Activated effector memory CD4-positive, alpha-beta T cell treated with Interleukin-2 at 50 U/mL for 16 hours (primary cell): ENCODE measurements at places on chromosomes 6 and 20.

- no peak for DNase-seq
These were observed 46.3 kb downstream of the GABRR2 start for GRCh38 chr6:89268776-89269175.

GRCh38 chr6:84743616-84744015, 20.8 kb downstream of the TBX18 start:
- no peak for DNase-seq

DNA sequence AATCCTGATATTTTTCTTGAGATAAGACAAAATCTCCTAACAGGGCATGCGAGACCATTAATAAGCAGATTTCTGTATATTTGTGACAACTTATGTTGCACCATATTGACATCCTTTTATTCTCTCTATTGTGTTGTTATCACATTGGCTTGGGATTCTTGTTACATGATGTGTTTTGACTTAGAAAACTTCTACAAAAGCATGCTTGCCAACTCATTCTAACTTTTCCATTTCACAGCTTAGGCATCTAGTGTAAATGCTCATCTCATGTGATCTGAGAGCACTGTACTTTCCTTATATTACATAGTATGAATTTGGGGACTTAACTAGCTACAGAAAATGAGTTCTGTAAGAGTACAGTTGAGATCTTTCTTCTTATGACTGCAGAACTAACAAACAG, 1040.7 kb upstream of the ADGRB3 start:
- DNase-seq = no peak

GRCh38 chr20:19815553-19815991, 57.5 kb downstream of the RIN2 start:
- no peak for DNase-seq

GRCh38 chr20:5191829-5192569, 65.2 kb downstream of the CDS2 start:
- DNase-seq = no peak

- DNase-seq = no peak
These were observed 5.8 kb downstream of the UBE2V1 start for GRCh38 chr20:50107086-50107660.

DNA sequence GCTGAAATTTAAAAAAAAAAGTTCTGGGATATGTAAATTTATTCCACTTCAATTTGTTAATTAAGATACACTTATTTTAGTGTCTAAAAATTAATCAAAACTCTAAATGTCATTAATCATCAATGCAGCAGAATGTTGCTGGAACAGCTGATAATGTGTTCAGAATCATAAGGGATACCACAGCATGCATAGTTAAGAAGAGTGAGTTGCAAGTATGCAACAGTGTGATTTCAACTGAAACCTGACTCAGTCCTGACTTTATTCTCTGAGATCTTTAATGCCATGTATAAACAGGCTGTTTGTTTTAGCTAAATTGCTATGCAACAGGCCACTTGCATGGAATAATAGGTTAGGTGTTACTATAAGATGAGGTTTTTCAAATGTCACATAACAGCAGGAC, 1.4 kb downstream of the GRIK2 start:
- no peak for DNase-seq

DNA sequence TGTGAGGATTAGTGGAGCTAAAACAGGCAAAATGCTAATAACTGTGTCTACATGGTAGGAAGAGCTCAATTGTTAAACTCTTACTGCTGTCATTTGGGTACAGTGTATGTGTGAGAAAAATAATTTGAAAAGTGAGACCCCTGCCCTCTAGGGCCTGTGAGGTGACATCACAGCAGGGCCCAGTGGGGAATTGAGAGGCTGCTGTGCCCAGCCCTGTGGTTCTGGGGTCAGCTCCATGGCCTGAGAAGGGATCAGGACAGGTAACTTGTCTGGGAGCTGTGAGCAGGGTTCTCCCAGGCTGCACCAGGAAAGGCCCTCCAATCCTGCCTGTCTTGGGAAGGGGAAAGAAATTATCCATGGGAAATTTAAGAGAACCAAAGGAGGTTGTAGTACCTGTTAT, 1.3 kb downstream of the SIRPB1 start:
- DNase-seq = no peak

- DNase-seq = no peak
These were observed 7.1 kb downstream of the GJA1 start for GRCh38 chr6:121442576-121442975.
